Prostate gland (tissue), 2 donors: ENCODE measurements at places on chromosomes 2 and 18. TPM values are rescaled to one million over a fixed set of nuclear protein-coding genes. Genes with fewer than 3 reads are reported as not detected.

GRP gene
- not detected for total RNA-seq

IL1F10 gene
- total RNA-seq, result not detected

LYG1 gene
- total RNA-seq, result 2.8 TPM

CCL20 gene
- total RNA-seq, result not detected

BMP10 gene
- not detected for total RNA-seq
